Stimulated activated CD8-positive, alpha-beta memory T cell treated with anti-CD3 and anti-CD28 coated beads, Interleukin-12 subunit alpha, Interleukin-12 subunit beta, amount 100 ng/mL, for 1 hour (primary cell): ENCODE measurements at places on chromosomes 12 and 14.

- no peak for DNase-seq
These were observed 736 bp downstream of the C14orf39 start for GRCh38 chr14:60485057-60485597.

GRCh38 chr12:98471085-98471484 is 44.3 kb upstream of the TMPO start:
- DNase-seq = no peak

- no peak for DNase-seq
These were observed 975 bp upstream of the RTL1 start for GRCh38 chr14:100904307-100905087.

DNA sequence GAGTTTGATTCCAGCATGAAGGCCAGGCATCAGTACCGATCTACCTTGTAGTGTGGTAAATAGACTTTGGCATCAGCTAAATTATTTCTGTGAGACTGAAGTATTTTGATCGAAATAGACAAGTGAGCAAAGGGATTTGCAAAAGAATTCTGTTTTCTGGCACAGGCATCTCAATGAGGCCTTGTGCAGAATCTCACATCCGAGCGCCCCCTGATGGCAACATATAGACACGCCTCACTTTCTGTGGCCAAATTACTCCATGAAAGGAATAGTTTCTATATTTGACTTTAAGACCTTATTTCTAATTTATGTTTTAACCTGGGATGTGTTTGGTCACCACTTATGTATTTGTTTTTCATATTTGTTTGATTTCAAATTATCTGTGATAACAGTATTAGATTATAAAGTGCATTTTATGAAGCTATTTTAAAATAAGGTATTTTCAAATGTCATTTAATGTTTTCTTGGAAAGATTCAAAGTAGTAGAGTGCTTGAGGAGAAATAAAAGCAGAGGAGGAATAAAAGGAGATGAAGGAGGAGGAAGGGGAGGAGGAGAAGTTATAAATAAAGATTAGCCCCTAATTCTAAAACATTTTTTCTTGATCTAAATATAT is 731.9 kb downstream of the NRXN3 start:
- DNase-seq = no peak

- no peak for DNase-seq
These were observed 63.3 kb upstream of the TBX3 start for GRCh38 chr12:114747012-114747858.

DNA sequence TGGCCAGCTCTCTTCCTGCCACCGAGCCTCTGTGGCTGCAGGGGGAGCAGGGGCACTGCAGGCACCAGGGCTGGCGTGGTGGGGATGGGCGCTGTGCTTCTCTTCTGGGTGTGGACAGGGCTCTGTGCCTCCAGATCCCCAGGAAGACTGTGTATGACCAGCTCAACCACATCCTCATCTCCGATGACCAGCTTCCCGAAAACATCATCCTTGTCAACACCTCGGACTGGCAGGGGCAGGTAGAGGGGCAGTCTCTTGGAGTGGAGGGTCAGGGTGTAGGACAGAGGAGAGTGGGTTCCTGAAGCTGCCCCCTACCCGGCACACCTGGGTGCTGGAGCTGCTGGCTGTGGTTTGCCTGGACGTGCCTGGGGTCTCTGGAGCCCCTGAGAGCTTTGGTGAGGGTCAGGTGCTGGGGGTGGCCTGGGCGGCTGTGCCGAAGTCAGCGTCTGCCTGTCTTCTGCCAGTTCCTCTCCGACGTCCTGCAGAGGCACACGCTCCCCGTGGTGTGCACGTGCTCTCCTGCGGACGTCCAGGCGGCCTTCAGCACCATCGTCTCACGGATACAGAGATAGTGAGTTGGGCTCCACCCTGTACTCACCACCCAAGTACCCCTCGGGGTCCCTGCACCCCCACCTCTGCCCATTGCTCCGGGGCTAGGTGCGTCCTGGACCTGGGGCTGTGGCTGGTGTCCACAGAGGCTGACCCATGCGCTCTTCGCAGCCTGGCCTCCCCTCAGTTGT is 15.8 kb upstream of the TEX22 start:
- no peak for DNase-seq
